GM23338 (cell line): ENCODE measurements at places on chromosomes 3 and 15.
A peak's percentile ranks its signal among the peaks of the same experiment; 100 is the strongest.

GRCh38 chr3:174285242-174285864 is 573.8 kb upstream of the NAALADL2 start:
- DNase-seq: no peak

- DNase-seq: peak; percentile 36
These were observed 216.1 kb downstream of the MTHFS start for GRCh38 chr15:79680720-79681119.

DNA sequence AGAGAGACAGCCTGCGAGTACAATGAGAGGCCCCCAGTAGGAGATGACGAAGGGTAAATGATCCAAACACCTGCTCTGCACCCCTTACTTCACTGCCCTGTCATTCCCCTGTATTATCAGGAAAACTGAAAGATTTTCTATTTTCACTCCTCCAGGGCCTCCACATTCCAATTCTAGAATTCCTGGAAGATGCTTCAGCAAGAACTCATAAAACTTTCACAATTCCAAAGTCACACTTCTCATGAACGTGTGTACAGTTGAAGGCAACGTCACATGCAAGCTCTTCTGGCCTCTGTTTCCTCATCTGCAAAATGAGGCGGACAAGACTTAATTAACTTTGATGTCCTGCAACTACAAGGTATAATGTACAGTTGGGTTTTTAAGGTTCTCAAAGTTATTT is 62.8 kb upstream of the SPATA12 start:
- no peak for DNase-seq

- DNase-seq: no peak
These were observed 43.4 kb upstream of the SEC22A start for GRCh38 chr3:123158330-123158729.

DNA sequence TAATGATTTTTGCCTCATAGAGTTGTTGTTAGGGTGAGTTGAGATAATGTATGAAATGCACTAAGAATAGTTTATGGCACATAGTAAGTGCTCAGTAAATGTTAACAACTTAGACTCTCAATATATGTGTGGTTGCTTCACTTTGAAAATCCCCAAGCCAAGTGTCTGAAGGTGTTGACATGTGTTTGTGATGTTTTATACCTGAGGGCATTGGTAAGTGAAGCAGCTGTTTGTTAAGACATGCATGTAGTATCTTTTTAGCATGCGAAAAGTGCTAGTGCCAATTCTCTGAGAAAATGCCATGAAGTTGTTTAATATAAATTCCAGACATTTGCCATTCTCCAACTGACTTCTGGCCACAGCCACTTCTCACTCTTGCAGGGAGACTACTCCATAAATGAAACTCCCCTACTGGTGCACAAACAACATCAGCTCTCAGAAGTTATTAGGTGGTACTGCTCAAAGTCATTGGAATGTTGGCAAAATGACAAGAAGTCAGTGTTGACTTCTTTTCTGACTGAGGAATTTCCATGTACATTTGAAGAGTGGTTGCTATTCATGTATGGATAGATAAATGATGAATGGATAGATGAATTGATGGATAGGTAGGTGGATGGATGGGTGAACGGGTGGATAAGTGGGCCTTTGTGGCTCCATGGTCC is 103.6 kb upstream of the NUDT16 start:
- DNase-seq: no peak

DNA sequence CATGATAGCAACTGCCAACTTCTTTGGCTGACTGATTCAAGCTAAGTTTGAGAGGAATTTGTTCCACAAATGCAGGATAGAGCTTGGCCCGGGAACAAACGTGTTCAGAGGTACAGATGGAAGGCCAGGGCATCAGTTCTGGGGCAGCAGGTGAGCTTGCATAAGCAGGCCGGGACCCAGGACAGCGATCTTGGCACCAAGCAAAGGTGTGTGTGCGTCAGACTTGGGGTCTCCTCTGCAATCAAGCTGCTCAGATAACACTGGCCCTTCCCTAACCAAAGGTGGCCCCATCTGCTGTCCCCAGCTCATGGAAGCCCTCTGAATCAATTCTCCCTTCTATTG is 155.6 kb downstream of the MEGF11 start:
- no peak for DNase-seq

DNA sequence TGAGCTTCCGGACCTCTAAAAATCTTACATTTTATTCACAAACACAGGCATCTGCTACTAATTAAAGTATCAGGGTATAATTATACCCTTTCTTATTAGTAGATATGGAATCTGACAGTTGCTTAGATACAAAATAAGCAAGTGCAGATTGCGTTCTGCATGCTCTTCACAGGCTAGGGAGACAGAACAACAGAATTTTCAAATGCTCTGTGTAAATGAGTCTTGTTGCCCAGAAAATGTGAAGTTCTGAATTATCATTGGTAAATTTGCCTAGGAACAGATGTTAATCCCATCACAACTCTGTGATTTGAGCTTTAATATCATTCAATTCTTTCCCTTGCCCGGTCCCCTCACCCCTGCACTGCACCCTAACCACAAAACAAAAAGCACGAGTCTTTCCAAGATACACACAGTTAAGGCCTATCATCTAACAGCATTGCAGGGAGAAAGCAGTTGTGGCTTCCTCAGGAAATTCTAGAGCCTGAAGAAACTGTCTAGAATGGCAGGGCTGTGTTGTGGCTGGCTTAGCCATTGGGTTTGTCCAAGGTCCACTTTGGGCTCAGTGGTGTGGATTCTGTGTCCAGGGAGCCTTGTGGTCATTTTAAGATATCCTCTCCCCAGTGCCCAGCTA is 119.8 kb downstream of the PDCD6IP start:
- no peak for DNase-seq

GRCh38 chr15:82843566-82843965 is 34.1 kb downstream of the WHAMM start:
- no peak for DNase-seq

GRCh38 chr3:127172781-127173515 is 20.0 kb upstream of the PRR23E start:
- DNase-seq: peak; percentile 16

GRCh38 chr3:106348139-106348690 is 479.4 kb upstream of the CBLB start:
- no peak for DNase-seq

GRCh38 chr3:111069974-111070771 is 1.4 kb upstream of the NECTIN3 start:
- DNase-seq: peak; percentile 45

DNA sequence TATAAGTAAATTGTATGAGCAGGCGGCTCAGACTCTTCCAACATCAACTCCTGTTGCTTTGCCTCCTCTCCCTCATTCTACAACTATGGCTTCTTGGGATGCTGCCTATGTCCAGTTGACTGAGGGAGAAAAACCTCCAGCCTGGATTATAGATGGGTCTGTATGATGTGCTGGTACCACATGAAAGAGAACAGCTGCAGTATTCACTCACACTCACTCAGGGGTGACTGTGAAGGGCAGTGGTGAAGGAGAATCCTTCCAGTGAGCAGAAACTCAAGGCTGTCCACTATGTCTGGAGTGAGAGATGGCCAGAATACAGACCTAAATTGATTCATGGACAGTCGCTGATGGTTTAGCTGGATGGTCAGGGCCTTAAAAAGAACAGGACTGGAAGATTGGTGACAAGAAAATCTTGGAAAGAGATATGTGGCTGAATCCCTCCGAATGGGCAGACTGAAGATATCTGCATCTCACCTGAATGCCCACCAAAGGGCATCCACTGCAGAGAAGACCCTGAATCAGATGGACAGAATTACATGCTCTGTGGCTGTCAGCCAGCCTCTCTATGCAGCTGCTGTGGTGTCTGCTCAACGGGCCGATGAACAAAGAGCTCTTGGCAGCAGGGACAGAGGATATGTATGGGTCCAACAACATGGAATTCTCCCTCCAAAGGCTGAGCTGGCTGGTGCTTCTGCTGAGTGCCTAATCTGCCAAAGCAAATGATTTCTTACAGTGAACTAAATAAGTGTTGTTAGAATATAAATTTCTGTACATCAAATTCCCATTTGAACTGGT is 1.9 kb upstream of the BCL2L10 start:
- DNase-seq: no peak

DNA sequence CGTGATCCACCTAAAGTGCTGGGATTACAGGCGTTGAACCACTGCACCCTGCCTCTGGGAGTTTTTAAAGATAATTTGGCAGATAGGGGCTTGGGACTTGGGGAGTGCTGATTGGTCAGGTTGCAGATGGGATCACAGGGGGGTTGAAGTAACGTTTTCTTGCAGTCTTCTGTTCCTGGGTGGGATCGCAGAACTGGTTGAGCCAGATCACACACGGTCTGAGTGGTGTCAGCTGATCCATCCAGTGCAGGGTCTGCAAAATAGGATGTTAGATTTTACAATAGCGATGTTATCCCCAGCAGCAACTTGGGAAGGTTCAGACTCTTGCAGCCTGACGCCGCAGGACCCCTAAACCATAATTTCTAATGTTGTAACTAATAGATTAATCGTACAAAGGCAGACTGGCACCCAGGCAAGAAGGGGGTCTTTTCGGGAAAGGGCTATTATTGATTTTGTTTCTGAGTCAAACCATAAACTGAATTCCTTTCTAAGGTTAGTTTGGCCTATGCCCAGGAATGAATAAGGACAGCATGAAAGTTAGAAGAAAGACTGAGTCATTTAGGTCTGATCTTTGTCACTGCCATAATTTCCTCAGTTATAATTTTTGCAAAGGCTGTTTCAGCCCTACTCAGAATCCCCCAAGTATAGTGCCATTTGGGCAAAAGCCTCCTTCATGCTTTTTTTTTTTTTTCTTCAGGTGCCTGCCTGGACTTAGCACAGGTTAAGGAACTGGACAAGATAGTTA is 1.5 kb upstream of the CA12 start:
- no peak for DNase-seq

DNA sequence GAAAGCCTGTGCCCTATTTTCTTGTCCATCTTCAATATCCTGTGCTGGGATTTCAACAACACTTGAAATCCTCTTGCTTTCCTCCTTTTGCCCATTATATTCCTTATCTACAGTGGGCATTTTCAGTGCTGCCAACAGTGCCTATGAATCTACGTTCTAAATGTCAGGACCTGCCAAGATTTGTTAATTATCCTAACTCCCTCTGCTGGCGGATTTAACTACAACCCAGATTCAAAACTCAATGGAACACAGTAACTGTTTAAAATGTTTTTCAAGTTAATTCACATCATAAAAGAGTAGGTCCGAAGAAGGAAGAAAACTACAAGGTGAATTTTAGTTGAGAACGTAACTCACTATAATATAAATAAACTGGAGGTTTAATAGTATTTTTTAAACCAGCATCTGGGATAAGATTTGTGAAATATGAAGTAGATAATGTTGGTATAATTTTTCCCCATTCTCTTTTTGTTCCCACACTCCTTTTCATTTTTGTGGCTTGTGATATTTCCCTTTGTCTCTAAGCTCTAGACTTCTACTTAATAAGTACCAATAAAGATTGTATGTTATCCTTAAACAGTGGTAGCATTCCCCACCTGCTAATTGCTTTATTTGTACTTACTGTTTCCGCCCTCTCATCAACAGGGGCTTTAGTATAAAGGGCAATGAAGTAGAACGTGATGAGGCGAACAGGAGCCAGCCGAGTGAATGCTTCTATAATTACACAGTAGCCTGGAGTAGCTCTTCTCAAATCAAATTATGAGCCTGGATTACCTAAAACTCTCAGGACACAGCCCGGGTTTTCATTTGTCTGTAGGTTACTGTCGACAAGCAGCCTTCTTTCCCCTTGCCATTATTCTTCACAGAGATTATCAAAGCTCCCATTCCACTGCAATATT is 302.5 kb upstream of the ATP11B start:
- peak; percentile 77 for DNase-seq

GRCh38 chr3:32847528-32847927 is 29.7 kb downstream of the TRIM71 start:
- DNase-seq: no peak

- DNase-seq: no peak
These were observed 24.6 kb downstream of the ITPR1 start for GRCh38 chr3:4517643-4518311.

DNA sequence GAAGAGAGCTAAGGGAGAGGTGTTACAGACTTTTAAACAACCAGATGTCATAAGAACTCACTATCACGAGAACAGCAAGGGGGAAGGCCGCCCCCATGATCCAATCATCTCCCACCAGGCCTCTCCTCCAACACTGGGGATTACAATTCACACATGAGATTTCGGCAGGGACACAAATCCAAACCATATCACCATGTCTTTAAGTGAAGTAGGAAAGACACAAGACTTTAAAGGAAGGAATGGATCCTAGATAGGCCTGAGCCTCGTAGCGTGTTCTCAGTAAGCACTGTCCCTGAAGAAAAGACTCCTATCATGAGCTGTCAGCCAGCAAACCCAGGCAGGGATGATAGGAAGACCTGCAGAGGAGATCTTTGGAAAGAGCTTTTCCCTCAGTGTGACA is 15.1 kb upstream of the RPS27L start:
- no peak for DNase-seq

- DNase-seq: no peak
These were observed 9.3 kb downstream of the NR2F2 start for GRCh38 chr15:96339619-96340347.

GRCh38 chr3:61464518-61465140 is 96.7 kb upstream of the PTPRG start:
- DNase-seq: no peak

DNA sequence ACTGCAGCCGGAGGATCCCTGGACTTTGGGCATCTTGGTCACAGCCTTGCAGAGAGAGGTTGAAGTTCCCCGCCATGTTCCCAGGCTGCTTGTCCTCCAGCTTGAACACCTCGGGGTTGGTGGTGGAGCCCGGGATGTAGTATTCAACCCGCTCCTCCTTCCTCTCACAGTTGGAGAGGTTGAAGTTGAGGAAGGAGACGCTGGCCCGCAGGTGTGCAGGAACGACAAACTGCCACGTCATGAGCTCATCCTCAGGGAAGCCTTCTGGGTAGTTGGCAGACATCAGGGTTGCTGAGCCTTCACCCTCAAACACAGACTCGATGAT is 35.7 kb downstream of the CDCP1 start:
- no peak for DNase-seq

DNA sequence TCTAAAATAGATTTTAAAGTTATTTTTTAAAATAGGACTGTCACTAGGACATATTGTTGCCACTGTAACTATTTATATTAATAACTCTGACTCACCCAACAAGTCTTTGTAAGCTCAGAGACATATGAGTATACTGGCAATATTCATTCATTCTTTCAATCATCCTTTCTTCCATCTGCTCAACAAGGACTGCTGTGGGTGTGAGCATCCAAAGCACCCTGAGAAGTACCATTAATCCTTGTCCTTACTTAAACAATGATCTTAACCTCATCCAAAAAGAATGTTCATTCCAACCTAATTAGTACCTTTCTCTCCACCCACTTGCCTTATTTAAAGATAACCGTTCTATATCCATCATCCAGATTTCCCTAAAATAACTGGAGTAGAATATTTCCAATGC is 94.2 kb upstream of the PPP2R3A start:
- DNase-seq: no peak

DNA sequence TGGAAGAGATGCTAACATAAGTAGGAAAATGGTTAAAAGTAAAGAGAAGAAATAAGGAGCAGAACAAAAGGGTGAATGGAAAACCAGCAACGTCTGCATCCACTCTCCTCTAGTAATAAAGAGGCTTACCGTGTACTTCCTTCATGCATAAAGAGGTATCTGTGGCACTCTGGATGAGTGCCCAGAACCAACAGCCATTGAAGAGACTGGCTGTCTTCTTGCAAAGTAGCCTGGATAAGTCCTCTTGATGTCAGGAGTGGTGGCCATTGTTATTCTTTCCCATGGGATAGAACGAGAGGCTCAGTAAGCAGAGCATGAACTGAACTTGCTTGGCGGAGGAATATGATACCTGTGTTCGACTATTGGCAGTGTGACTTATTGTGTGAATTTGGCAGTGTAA is 186.2 kb upstream of the RASGRP1 start:
- DNase-seq: no peak
